ENCODE measurements at places on chromosomes 12 and 14.

DNA sequence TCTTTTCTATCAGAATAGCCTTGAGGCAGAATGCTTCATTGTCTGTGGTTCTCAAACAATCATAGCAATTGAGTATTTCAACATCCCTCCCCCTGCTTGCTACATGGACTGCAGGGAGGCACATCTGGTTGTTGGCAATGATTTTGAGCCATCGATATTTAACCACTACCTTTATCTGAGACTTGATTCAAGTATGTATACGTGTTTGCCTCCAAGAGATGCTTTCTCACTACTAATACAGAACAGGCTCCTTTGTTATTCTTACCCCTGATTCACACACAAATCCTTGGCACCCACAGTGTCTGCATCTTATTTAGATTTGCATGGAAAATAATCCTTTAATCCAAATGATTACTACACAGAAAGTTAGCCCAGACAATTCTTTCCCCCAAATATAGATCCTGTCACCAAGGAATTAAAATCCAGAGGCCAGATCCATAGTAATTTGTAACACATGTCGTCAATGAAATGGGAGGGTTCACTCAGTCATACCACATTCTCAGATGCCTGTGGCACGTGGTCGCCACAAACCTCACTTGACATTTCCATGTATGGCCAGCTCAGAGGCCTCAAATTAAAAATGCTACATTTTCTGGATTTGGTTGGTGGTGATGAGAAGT is 199.3 kb downstream of the ITPR2 start:
- DNase-seq = peak; percentile 90

DNA sequence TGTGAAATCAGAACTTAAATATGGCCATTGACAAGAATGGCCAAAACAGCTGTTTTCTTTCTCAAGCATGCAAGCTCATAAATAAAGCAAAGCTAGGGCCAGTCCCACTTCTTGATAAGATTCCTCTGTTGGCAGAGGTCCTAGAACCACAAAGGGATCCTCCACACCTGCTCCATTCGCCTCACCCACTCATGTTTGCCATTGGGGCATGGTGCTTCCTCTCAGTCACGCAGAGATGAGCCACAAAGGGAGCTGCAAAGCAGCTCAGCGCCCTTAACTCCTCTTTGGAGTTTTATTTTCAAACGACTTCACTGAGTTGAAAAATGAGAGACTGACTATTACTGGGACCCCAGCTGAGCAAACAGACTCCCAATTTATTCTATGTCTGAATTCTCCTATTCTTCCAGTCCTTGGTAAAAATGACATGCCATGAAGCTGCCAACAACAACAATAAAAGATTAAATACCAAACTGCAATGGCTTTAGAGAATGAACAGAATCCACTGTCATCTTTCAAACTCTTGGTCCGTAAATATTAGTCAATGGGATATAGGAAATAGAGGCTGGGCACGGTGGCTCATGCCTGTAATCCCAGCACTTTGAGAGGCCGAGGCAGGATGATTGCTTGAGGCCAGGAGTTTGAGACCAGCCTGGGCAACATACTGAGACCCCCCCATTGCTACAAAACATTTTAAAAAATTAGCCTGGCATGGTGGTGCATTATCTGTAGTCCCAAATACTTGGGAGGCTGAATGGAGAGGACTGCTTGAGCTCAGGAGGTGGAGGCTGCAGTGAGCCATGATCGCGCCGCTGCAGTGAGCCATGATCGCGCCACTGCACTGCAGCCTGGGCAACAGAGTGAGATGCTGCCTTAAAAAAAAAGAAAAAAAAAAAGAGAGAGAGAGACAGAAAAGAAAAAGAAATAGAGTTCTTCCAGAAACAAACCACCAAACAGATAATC is 16.4 kb downstream of the MANSC1 start:
- no peak for DNase-seq

- no peak for DNase-seq
Measured at GRCh38 chr12:116642683-116643082, 83.5 kb downstream of the MAP1LC3B2 start.

- DNase-seq = no peak
Measured at GRCh38 chr14:99072956-99073355, 199.0 kb downstream of the BCL11B start.

DNA sequence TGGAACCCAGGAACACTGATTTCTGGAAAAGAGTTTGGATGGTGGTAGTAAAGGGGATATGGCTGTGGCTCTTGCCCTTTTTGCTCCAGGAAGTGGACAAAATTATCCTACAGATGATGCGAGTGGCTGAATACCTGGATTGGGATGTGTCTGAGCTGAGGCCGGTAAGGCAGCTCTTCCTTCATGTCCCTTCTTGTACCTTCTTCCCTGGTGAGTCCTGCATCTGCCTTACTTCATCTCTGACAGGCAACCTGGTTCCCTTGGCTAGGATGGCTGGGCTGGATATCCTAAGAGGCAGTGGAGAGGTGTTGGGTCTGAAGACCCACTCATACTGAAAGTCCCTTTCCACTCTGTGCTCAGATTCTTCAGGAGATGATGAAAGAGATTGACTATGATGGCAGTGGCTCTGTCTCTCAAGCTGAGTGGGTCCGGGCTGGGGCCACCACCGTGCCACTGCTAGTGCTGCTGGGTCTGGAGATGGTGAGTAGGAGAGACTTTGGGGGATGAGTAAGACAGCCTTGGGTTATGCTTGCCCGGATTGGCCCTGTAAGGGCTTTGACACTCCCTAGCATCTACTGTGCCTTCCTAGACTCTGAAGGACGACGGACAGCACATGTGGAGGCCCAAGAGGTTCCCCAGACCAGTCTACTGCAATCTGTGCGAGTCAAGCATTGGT is 8.0 kb downstream of the DGKA start:
- no peak for DNase-seq

GRCh38 chr14:62209287-62209899 is 447.2 kb downstream of the SNAPC1 start:
- peak; percentile 84 for DNase-seq

DNA sequence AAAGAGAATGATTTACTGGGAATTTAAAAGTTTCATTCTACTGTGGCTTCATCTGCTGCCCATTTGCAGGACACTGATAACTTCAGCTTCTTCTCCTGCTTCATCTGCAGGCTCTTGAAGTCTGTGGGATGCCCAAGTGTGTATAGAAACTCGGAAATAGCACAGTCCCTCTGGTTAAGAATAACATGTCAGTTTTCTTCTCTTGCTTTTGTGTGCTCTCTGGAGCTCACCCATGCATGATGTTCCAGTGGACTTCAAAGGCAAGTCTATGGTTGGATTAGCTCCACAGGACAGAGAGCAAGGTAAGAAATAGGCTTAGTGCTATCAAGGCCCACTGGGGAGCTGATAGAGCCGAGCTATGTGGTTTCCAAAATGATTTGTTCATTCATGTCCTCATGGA is 13.7 kb downstream of the RMST start:
- DNase-seq = no peak

- no peak for DNase-seq
Measured at GRCh38 chr12:20248646-20249045, 119.7 kb upstream of the PDE3A start.

DNA sequence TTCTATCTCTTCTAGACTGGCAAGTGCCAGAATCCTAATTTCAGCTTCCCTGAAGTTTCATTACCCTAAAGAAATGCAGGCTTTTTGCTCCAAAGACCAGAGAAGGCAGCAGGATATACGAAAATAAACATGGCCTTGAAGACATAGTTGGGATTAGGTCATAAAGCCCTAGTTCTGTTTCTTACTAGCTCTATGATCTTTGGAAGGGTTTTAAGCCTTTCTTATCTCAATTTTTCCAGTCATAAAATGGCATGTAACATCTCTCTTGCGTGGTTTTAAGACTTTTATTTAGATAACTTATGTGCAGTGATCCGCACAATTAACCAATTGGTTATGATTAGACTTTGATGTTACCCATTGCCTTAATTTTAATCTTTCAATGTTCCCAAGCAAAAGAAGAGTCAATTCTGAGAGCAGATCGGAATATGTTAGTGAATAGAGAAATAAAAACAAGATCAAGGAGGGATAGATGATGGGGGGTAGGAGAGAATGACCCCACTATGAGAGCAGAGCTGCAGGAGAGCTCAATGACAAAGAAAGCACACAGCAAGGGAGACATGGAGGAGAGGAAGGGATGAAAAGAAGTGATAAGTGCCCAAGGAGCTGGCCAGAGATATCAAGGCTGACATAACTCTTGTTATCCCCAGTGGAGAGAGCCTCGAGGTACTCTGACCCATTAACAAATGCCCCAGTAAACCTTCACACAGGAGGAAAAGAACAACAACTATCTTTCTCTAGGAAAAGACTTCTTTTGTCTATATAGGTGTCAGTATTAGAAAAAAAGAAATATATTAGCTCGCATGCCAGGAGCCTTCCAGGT is 53.0 kb upstream of the ANP32D start:
- DNase-seq = no peak

DNA sequence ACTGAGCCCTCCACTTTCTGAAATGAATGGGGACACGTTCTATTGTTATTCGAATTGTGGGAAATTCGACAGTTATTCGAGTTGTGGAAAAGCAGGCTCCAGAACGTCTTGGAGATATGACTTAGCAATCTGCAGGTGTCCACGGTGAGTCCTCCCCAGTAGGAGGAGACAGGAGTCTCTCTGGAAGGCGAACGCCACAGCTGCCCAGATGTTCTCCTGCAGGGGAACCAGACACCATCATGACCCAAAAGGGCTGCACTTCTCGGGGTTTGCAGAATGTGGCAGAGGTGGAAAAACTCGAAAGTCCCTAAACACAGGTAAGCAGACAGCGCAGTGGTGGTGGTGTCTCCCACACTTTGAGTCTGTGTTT is 363.6 kb upstream of the SFSWAP start:
- DNase-seq = no peak

DNA sequence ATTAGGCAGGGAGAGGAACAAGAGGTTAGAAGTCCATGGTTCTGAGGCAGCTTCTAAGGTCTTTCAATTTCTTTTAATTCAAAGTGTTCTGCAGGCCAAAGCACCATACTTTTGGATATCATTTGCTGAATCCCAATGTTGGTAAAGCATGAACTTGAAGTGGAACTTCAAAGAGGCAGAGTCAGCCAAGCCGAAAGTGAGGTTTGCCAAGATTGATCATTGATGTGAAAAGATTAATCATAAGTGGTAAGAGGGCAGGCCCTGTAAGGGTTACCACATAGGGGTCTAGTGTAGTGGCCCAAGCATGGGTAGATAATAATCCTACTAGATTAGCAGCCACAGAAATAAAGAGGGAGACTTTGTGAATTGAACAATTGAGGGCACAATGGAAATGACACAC is 191.7 kb upstream of the DIO2 start:
- no peak for DNase-seq
